ENCODE measurements at places on chromosomes 3 and 15.
A peak's percentile ranks its signal among the peaks of the same experiment; 100 is the strongest.

GRCh38 chr3:129809297-129809696 lies 84.2 kb downstream of the TMCC1 start:
- no peak for DNase-seq

GRCh38 chr3:120554812-120555606 lies 41.1 kb upstream of the NDUFB4 start:
- no peak for DNase-seq

DNA sequence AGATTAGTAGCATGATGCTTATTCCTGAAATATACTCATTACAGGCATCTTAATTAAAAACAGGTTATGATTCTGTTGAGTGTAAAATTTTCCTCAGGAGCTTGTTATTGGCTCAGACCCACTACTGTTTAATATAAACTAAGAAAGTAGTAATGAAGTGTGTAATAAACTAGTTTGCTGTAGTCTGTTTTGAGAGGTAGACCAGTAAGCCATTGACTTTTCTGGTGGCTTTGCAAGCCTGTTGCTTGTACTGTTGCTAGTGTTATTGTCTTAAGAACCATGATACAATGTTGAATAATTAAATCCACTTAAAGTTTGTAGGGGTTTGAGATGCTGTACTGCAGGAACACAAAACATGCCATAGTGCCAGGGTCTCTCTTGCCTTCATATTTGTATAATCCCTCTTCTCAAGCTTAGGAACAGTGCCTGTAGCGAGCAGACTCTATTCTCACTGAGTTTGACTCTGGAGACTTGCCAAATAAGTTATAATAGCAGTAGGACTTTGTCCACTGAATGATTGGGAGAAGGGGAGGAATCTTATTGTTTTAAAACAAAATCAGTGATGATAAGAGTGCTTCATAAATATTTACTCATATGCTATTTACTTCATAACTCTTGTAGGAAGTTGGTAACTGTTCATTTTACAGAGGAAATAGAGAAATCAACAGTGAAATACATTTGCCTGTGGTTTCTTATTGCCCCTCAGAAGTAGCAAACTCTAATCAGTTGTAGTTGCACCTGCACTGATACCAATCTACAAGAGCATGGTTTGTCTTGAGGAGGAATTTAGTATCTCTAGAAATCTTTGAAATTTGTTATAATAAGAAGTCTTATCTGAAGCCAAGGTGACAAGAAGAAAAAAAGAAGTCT lies 13.4 kb downstream of the TCF12 start:
- no peak for DNase-seq

- DNase-seq: no peak
These were observed 21.5 kb upstream of the GASK1A start for GRCh38 chr3:42957573-42957972.

- DNase-seq: no peak
These were observed 131.4 kb upstream of the UBE2E2 start for GRCh38 chr3:23071758-23072157.

DNA sequence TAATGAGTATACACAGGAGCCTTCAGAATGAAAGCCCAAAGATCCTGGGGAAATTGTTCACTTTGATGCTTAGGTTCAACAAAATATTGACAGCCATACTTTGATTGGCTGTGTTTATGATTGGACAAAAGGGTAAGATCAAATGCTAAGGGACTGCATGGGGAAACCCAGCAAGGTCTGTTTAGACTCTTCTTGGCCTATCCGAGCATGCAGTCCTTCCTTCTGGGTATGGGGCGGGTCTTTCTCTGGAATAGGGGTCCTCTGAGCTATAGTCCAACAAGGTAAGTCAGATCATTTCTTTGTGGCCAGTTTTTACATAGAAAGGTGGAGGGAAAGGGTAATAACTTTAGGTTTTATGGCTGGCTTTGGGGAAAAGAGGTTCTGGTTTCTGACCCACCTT lies 52.9 kb upstream of the ACKR4 start:
- DNase-seq: no peak

DNA sequence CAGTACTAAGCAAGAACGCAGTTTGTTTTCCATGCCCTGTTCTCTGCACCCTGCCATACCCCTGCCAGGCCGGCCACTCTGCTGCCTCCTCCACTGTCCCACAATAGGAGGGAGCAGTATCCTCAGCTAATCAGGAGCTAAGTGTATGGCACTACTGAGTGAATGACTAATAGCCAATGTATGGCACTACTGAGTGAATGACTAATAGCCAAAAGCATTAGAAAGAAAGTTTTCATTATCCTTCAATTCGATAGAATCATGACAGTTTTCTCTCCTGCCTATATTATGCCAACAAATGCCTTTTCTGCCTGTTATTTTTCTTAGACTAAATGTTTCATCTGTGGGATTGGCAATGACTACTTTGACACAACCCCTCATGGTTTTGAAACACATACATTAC lies 107.5 kb upstream of the CHRM5 start:
- no peak for DNase-seq

DNA sequence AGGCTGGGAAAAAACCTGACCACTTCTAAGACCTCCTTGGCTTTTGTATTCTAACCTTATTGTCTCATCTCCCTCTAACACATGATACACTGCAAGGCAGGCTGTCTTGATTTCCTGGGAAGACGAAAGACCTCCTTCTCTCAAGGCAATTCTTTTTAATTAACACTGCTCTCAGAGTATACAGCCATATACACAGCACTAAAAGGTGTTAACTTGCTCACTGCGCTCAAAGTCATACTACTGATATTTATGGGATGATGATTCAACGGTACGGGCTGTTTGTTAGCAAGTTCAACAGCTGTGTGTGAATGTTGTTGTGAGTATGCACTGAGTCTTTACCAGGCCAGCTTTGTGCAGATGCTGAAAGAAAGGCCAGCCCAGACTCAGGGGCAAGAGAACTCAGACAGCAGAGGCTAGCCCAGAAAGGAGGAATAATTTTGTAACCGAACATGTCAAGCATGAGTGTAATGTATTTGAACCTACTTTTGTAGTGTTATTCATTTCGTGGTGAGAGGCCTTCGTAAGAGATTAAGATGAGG lies 229.9 kb downstream of the IL5RA start:
- no peak for DNase-seq

GRCh38 chr15:59437817-59438624 lies at the start of gene FAM81A:
Gene FAM81A (plus strand): TSS chr15:59438186. CDS start chr15:59458627, 20,441 bp downstream.
- no peak for DNase-seq

- no peak for DNase-seq
These were observed 2.9 kb downstream of the SEMA3F start for GRCh38 chr3:50157827-50158529.

DNA sequence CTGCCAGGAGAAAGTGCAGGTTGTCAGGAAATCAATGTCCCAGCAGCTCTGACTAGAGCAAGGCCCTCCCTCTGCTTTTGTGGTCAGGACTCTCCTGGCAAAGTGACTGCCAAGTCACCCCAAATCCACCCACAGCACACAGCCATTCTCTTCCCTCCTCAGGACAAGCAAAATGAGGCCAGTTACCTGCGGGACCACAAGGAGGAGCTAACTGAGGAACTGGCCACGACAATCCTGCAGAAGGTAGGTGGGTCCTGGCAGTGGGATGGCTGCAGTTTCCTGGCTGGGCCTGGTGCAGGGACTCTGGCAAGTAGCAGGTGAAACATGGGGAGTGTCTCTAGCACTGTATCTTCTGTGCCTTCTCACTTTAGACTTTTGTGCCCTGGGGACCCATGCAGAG lies 142.5 kb upstream of the EIF1B start:
- DNase-seq: no peak

DNA sequence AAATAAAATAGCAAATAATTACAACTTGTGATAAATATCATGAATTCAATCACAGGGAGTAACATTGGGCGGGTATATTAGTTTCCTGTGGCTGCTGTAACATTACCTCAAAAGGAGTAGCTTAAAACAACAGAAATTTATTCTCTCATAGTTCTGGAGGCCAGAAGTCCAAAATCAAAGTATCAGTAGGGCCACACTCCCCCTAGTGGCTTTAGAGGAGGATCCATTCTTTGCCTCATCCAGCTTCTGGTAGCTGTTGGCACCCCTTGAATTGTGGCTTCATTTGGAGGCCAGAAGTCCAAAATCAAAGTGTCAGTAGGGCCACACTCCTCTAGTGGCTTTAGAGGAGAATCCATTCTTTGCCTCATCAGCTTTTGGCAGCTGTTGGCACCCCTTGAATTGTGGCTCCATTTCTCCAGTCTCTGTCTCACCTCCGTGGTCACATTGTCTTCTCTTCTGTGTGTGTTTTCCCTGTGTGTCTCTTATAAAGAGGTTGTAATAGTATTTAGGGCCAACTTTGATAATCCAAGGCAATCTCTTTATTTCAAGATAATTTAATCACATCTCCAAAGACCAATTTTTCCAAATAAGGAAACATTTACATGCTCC lies 3.1 kb upstream of the CFAP20DC start:
- DNase-seq: no peak

- DNase-seq: no peak
These were observed 60.8 kb downstream of the USP13 start for GRCh38 chr3:179713643-179714090.

DNA sequence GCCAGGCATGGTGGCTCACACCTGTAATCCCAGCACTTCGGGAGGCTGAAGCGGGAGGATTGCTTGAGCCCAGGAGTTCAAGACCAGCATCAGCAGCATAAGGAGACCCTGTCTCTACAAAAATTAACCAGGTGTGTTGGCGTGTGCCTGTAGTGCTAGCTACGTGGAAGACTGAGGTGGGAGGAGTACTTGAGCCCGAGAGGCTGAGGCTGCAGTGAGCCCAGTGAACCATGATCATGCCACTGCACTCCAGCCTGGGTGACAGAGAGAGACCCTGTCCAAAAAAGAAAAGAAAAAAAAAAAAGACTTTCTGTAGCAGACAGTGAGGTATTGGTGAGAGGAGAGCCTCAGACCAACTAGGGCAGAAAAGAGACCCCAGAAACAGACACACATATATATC lies 263.8 kb downstream of the XXYLT1 start:
- DNase-seq: no peak

GRCh38 chr3:16511681-16512434 lies 1.6 kb downstream of the RFTN1 start:
- peak; percentile 54 for DNase-seq

GRCh38 chr3:40097131-40098117 lies 212.1 kb upstream of the EIF1B start:
- no peak for DNase-seq

- no peak for DNase-seq
These were observed 14.2 kb upstream of the U2SURP start for GRCh38 chr3:142987080-142987700.

GRCh38 chr3:45980819-45981218 lies 14.8 kb downstream of the FYCO1 start:
- DNase-seq: no peak

- no peak for DNase-seq
These were observed 17.1 kb downstream of the P2RY12 start for GRCh38 chr3:151367448-151367847.

DNA sequence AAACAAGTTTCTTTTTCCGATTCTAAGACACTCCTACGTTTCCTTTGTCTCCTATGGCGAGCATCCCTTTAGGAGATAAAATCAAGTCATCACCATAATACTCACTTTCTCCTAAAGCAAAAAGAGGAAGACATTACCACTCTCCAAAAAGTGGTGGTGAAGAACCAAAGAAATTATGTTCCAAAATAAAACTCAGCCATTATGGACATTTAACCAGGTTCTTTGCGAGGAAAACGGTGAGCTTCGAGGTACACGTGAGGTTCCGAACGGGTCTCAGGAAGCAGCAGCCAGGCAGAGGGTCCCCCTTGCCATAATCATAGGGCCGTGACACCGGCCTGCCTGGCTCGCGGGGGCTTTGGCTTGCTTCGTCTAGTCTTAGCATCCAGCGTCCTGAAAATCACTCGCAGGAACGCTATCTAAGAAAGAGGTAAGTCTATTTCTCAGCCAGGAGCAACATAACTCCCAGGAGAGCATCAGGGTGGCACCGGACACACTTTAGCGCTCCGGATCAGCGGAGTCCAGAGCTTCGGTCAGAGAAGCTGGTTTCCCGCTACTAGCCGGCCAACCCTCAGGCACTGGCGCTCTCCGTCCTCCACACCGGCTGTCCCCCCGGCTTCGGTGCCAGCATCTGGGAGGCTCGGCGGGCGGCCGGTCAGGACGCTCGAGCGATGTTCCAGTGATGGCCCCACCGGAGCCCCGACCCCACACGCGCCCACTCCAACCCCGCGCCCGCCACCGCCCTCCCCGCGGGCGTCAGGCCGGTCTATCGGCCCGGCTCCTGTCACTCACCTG lies 581 bp downstream of the IP6K1 start:
- DNase-seq: no peak

- DNase-seq: no peak
These were observed 80.7 kb downstream of the COL6A5 start for GRCh38 chr3:130426206-130426605.

- no peak for DNase-seq
These were observed 70.7 kb downstream of the TOP2B start for GRCh38 chr3:25594007-25594502.

DNA sequence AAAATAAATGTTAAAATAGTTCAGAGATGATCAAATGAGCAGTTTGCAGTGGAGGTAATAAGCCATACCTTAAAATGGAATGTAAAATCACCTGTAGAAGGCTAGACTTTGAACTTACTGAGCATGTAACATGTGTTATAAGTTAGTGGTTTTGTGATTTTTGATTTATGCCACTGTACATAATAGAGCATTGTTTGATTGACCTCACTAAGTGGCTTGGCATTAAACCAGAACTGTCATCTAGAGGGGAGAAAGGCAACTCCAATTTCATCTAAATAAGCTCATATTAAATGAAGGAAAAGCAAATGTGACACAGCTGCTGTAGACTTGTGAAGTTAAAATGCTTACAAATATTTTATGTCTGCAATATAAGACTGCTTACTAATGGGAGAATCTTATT lies 387.9 kb downstream of the ZIC1 start:
- DNase-seq: no peak

DNA sequence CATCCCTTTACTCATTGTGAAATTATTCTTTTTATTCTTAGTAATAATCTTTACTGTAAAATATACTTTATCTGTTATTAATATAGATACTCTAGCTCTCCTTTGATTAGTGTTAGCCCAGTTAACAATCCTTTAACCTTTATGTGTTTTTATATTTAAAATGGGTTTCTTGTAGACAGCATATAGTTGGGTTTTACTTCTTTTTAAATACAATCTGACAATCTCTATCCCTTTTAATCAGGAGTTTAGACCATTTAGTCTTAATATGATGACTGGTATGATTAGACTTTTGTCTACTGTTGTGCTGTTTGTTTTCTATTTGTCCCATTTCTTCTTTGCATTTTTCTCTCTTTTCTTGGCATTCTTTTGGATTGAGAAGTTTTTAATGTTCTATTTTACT lies 30.1 kb downstream of the GLCE start:
- no peak for DNase-seq

DNA sequence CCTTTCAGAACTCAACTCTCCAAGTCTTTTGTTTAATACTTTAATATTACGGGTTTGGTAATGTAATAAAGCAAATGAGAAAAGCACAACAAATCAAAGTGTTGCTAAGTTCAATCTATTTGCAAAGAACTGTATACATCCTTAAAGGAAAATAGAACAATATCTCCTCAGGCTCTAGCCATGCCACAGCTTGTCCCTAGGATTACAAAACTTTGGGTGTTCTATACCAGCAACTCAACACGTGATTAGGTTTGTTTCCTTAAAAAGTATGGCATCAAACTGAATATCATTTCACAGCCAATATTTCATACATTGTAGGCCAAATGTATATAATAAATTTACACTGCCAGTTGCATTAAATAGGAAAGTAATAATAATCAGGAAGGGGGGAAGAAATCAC lies 418.6 kb upstream of the MDFIC2 start:
- DNase-seq: no peak

GRCh38 chr15:82393671-82394070 lies 35.9 kb upstream of the GOLGA6L9 start:
- DNase-seq: no peak

- DNase-seq: no peak
These were observed 6.1 kb downstream of the OR5H1 start for GRCh38 chr3:98136631-98137030.

GRCh38 chr3:147002721-147003120 lies 397.6 kb upstream of the PLSCR5 start:
- DNase-seq: no peak
